ENCODE measurements at places on chromosomes 6 and 20.

DNA sequence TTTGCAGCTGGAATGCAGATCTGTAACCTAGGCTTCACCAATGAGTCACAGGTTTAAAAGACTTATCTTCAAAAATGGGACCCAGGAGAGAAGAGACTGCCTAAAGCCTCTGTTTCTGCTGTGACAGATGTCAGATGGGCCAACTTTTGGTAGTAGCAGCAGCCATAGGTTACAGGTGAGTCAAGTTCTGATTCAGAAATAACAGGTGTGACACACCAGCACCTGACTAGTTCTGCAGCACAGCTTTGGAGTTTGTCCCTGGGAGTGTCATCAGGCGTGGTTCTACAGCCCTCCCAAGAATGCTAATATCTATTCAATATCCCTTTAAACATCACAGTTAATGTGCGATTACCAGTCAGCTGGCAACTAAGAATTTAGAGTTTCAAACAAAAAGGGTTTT is 121.9 kb upstream of the BTN3A2 start:
- no peak for DNase-seq

- DNase-seq, result no peak
Measured at GRCh38 chr6:10073341-10073740, 341.5 kb downstream of the TFAP2A start.

- no peak for DNase-seq
Measured at GRCh38 chr20:60091861-60092260, 133.6 kb downstream of the CDH26 start.

DNA sequence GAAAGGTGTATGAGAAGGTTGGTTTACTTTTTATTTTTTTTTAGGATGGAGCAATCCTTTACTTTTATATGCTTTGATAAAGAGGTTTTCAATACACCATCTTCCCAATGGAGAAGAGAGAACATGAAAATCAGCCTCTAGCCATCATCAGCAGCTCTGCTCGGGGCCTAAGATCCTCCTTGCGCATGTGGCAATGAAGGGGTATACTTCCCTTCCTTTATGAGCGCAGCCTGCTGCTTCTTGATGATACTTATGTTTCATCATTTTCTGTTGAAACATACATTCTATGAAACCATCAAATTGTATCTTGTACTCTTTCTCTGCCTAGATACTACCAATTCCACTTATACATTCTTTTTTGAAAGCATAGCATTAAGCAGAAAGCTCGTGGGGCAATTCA is 74.5 kb downstream of the MAP7 start:
- DNase-seq, result no peak

DNA sequence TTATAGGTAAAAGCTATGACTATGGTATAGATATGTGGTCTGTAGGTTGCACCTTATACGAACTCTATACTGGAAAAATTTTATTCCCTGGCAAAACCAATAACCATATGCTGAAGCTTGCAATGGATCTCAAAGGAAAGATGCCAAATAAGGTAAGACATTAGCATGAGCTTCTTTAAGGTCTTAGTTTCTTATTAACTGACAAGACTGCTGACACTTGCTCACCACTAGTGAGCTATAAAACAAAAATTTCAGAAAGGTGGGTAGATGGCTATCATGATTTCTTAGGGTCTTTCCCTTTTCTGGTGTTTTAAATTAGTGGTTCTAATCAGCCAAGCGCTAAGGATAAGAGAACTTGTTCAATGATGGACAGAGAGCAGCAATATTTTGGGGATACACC is 21.9 kb downstream of the FAM217A start:
- no peak for DNase-seq

GRCh38 chr6:136762022-136762975 is 30.0 kb downstream of the MAP3K5 start:
- DNase-seq, result no peak

GRCh38 chr6:121521164-121521555 is 85.7 kb downstream of the GJA1 start:
- DNase-seq, result no peak

DNA sequence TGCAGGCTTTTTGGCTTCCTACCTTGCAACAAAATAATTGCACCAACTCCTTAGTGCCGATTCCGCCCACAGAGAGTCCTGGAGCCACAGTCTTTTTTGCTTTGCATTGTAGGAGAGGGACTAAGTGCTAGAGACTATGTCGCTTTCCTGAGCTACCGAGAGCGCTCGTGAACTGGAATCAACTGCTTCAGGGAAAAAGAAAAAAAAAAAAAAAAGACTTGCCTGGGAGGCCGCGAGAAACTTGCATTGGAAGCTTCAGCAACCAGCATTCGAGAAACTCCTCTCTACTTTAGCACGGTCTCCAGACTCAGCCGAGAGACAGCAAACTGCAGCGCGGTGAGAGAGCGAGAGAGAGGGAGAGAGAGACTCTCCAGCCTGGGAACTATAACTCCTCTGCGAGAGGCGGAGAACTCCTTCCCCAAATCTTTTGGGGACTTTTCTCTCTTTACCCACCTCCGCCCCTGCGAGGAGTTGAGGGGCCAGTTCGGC is 420 bp downstream of the SOX4 start:
- no peak for DNase-seq

- no peak for DNase-seq
Measured at GRCh38 chr20:48618052-48618451, 209.7 kb downstream of the PREX1 start.

DNA sequence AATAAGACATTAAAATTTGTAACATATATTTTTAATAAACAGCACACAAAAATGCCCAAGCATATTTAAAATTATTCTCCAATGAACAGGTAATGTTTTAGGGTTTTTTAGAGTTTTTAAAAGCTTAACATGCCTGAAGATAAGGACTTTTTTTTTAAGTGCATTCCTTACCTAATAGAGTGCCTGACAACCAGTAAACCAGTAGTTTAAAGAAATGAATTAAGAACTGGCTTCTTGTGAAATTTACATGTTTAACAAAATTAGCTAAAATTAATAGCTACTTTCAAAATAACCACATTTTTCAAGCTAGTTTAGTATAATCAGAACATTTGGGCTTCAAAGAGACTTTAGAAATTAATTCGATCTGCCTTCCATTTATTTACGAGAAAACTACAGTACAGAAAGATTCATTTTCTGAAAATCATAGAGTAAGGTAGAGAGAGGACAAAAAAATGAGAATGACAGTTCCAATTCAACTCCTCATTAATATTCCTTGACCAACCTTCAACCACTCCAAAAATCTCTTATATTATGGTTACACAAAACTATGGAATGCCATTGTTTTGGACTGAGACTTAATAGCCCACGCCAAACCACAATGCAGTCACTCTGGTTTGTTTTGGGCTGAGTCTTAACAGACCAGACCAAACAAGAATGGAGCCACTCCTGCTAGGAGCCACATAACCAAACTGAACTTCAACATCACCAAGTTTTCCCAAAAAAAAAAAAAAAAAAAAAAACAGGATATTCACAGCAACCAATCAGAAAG is 5.7 kb upstream of the PLN start:
- DNase-seq, result no peak

DNA sequence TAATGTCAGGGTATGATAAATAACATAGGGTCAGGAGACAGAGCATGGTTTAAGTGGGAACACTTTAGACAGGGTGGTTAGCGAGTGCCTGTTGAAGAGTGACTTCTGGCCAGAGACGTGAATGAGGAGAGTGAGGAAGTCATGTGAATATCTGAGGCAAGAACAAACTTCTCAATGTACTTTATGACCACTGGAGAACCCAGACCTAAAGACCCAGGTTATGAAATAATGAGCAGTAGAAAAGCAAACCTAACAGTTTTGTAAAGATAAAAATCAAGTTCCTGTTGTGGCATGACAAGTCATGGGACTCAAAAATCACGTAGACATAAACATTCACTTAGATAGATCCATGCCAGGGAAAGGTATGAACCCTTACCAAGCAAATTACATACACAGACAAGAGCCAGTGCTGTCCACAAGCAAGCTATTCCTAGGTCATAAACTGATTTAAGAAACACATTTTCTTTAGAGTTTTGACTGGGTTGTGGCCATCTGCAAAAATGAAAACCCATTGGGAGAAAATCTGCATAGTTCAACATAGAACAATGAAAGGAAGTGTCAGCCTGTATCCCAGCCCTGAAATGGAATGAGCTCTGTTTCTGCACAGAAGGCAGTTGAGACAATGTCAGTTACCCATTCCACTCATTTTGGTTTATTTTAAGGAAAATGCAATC is 2.2 kb upstream of the MYCT1 start:
- no peak for DNase-seq

- DNase-seq, result no peak
Measured at GRCh38 chr20:62819494-62820174, 2.8 kb downstream of the COL9A3 start.

DNA sequence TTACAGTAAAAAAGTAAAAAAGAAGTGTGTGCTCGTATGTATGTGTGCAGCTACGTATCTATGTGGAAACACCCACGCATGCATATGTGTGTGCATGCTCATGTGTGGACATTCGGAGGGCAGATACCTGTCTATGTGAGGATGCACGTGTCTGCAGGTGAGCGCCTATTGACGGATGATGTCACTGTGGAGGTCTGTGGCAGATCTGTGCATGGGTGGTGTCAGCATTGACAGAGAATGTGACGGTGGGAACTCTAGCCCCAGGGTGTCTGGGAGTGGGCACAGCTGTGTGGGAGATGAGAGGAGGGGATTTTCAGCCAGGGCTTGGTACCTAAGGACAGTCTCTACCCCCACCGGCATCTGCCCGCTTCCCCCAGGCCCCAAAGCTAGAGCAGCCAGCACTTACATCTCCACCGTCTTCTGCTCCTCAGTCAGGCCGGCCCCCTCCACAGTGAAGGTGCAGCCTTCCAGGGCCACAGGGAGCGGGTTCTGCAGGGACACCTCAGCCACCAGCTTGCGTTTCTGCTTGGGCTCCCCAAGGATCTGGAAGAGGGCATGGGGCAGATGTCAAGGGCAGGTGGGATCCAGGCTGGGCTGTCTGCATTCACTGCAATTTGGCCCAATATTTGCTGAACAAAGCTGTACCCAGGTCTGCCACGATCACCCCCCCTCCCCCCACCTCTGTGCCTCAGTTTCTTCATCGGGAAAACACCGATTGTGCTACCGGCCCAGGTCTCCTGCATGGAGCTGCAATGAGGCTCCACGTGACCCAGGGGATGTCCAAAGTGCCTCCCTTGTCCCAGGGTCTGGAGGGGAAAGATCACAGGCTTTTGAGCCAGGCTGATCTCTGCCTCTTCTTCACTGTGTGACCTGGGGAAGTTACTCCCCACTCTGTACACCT is 34.1 kb downstream of the TGM2 start:
- DNase-seq, result no peak

- DNase-seq, result no peak
Measured at GRCh38 chr6:21666853-21667681, 73.5 kb downstream of the SOX4 start.

Data from GOT3 (cell line).